ENCODE measurements at places on chromosomes 1 and 21. TPM values are rescaled to one million over a fixed set of nuclear protein-coding genes. Genes with fewer than 3 reads are reported as not detected.

Gene C1orf94
- not detected for total RNA-seq

Gene OR2M3
- not detected for total RNA-seq

Gene SPRR2E
- total RNA-seq = 591 TPM

Gene VSIG8
- total RNA-seq = 7.8 TPM

Gene NBPF14
- total RNA-seq = 27.5 TPM

Gene GBP5
- 6.4 TPM for total RNA-seq

Gene OPRD1
- total RNA-seq = not detected

Gene TAS1R1
- not detected for total RNA-seq

Gene LCE7A
- not detected for total RNA-seq

Gene TMEM200B
- total RNA-seq = 2.2 TPM

Gene ACBD3
- 56.8 TPM for total RNA-seq

Gene PSRC1
- total RNA-seq = 13.1 TPM

Gene LYPD8
- total RNA-seq = not detected
